NCI-H446 treated with DMSO at 0.1 percent for 48 hours (cell line): ENCODE measurements at places on chromosomes 13 and 19.

DNA sequence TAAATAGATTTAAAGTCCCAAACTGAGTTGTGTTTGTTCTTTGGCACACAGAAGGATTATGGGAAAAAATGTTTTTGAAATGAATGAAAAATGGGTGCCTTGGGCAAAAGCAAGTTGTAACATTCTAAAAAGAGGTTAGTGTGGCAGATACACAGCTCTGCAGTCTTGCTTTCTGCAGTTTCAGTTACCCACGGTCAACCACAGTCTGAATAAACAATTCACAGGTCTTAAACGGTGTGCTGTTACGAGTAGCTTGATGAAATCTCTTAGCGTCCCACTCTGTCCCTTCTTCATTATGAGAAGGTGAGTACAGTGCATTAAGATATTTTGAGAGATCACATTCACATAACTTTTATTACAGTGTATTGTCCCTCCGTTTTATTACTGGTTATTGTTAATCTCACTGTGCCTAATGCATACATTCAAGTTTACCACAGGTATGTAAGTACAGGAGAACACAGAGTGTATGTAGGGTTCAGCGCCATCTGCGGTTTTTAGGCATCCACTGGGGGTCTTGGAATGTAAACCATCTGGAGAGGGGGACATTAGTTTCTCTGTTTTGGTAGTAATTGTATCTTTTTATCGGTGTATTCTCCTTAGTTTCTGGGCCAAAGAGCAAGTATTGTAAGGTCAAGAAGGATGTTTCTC lies 8.1 kb downstream of the FARP1 start:
- no peak for DNase-seq

- no peak for DNase-seq
Measured at GRCh38 chr13:88622362-88622973, 951.3 kb downstream of the SLITRK5 start.

DNA sequence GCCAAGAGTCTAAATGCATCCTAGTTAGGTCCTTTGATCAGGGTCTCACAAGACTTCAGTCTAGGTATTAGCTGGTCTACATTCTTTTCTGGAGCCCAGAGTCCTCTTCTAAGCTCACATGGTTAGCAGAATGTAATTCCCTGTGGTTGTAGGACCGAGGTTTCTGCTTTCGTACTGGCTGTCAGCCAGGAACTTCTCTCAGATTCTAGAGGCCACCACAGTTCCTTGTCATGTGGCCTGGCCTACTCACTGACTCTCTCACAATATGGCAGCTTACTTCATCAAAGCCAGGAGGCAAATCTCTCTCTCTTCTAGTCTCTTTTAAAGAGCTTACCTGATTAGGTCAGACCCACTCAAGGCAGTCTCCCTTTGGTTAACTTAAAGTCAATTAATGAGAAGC lies 82.9 kb downstream of the POU4F1 start:
- DNase-seq = no peak

GRCh38 chr13:111642156-111642767 lies 321.8 kb downstream of the TEX29 start:
- DNase-seq = no peak

- no peak for DNase-seq
Measured at GRCh38 chr19:4518345-4519171, at the start of gene PLIN4. PLIN4 (minus strand) TSS chr19:4518486; CDS start chr19:4518272, 214 bp downstream.

GRCh38 chr19:35431145-35431807 lies 16.8 kb upstream of the FFAR2 start:
- no peak for DNase-seq
